ENCODE measurements at places on chromosomes 1 and 21. TPM values are rescaled to one million over a fixed set of nuclear protein-coding genes. Genes with fewer than 3 reads are reported as not detected.

DNA sequence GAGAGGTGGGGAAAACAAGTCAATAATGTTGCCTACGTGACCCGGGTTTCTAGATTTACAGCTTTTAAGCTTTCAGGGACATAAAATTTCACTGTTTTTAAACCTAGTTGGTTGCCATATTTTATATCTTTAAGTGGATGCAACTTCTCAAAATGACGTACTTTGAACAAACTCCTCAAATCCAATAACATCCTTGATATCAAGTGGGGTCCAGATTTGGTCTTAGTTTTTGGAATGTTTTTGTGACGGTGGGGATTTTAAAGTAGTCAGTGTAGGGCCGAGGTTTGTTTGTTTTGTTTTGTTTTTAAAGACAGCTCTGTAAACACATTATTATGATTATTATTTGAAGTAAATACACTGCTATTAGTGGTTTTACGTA, 453 bp downstream of the CDKN2C start:
- no peak for DNase-seq

GRCh38 chr1:27366411-27367159, at the start of gene MAP3K6:
TSS of gene MAP3K6 (minus strand) at chr1:27366961. CDS start at chr1:27366597, 364 bp downstream.
- peak; percentile 92 for DNase-seq

The LCE1E gene
- 1.3 TPM for total RNA-seq

- DNase-seq, result peak; percentile 41
Observed at GRCh38 chr1:5502311-5503194, 489.7 kb downstream of the NPHP4 start.

- DNase-seq, result no peak
Observed at GRCh38 chr1:226233293-226233692, 9.8 kb downstream of the MIXL1 start.

Data from MCF 10A (cell line).